ENCODE measurements at places on chromosomes 3 and 15. TPM values are rescaled to one million over a fixed set of nuclear protein-coding genes. Genes with fewer than 3 reads are reported as not detected.

DNA sequence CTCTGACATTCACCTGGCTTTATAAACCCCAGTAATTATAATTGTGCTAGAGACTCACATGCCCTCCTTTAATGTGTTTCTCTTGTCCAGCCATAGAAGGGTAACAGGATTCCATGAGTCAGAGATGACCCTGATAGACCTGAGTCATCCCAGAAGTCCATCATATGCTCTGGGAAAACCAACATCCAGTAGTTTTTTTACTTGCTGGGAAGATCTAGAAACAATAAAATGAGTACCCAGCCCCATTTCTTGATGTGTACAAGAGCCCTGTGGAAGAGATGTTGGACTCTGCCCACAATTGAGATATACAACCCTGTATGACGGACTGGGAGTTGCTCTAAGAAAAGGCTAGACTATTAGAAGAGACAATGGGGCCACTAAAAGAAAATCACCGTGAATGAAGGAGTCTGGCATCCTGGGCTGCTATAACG, 22.4 kb upstream of the THUMPD3 start:
- DNase-seq, result no peak

The HRG gene
- total RNA-seq, result not detected

GRCh38 chr3:44240061-44240460, 1.6 kb upstream of the TOPAZ1 start:
- DNase-seq, result no peak

GRCh38 chr3:147705651-147706051, 296.5 kb downstream of the ZIC1 start:
- no peak for DNase-seq

DNA sequence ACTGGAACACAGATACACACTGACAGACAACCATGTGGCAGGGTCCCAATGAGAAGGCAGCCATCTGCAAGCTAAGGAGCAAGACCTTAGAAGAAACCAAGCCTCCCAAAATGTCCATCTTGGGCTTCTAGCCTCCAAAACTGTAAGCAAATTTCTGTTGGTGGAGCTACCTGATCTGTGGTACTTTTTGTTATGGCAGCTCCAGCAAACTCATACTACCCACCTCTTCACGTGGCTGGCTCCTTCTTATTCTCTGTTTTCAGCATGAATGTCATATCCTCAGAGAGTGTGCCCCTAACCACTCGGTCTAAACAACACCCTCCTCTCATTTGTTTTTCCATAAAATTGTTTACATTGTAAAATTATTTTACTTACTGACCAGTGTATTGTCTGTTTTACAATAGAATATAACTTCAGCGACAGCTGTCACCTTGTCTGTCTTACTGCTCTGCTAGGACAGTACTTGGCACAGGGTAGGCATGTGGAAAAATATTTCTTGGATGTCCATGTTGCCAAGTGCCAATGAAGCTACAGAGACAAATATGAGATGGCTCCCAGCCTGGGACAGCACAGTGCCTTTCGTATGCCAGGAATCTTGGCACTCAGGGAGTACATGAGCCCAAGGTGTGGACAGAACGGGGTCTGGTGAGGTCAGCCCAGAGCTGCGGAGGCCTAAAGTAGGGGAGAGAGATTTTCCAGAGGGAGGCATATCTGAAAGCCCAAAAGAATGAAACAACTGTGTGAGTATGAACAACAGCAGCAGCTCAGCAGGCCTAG, 17.4 kb upstream of the SLC25A36 start:
- peak; percentile 71 for DNase-seq

The TGM5 gene
- total RNA-seq, result not detected

DNA sequence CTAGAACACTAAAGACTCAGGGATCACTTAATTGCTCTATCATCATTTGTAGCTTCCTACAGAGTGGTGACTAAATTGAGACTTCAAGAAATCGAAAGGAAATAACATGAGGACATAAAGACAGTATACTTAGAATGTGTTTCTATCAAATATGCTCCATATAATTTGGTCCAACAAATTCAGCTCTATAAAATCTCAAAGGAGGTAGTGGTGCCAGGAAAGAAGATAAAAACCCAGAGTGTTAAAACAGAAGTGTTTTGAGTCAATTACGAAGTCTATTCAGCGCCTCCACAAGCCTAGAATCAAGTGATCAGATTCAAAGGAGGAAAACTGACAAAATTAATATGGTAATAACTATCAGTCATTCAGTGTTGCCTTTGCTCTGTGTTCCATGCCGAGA, 22.9 kb downstream of the MAGI1 start:
- DNase-seq, result no peak

GRCh38 chr3:192514081-192514753, 213.1 kb downstream of the FGF12 start:
- DNase-seq, result no peak

GRCh38 chr15:74109713-74110112, 20.7 kb upstream of the ISLR2 start:
- DNase-seq, result no peak

DNA sequence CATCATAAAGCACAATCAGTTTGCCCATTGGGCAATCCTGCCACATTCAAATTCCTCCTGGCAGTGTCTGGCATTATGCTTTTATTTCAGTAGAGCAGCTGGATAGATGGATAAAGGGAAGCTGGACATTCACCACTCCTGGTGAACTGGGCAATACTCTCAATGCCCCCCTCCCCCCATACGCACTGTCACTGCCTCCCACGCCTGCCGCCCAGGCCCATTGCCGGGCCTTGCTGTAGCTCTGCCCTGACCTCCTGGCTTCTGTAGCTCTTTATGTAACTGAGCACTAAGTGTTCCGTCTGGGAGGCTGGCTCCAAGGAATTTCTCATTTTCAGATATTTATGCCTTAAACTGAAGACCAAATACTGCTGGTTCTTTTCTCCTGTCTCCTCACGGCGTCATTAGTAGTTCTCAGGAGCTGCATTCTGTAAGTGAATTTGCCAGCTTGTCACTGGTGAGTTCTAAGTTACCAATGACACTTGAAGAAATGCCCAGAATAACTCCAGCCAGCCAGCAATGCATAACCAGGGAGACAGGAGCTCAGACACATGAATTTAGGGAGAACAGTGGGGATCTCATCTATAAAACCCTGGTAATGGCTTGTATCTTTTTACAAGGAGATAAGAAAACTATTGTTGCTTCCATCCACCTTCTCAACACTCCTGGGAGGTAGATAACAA, 25.5 kb upstream of the RASGRF1 start:
- no peak for DNase-seq

Data from right cardiac atrium (tissue), 5 donors.